ENCODE measurements at places on chromosomes 3 and 15.

- no peak for DNase-seq
These were observed 75.4 kb downstream of the PLCL2 start for GRCh38 chr3:16960125-16960524.

DNA sequence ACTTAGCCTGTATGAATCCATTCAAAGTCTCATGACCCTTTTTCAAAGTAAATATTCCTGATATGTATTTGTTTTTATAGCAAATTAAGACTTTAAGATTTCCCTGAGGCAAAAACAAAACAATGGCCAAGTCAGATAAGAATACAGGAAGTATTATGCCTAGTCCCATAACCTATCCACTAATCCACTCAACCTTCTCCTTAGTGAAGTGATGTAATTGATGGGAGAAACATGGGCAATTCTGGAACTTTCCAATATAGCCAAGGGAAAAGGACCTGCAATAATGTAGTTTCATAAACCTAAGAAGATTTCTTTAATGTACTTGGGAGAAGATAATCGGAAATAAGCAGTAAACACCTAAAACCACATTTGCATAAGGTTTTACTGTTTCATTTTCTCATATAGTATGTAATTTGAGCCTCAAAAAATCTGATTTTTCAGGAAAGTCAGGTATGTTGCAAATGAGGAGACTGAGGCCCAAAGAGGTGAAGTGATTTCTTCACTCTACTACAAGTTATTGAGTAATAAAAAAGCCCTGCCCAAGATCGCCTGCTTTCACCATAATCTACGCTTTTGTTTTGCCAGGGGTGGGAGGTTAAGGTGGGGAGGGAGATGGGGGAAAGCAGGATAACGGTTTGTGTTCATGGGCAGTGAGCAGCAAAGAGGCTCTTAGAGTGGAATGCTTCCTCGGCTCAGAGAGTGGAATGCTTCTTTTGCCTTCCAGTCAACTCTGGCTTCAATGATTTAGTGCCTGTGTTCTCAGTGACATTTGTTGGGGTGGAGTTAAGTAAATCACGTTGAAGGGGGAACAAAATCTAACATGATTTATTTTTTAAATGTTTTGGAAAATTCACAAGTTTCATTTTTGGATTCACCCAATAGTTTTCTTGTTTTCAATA lies 95.0 kb upstream of the FNDC3B start:
- DNase-seq: no peak

GRCh38 chr15:88202231-88202630 lies 54.3 kb downstream of the NTRK3 start:
- no peak for DNase-seq

GRCh38 chr15:76903251-76903681 lies 1.9 kb downstream of the SCAPER start:
- DNase-seq: peak; percentile 36

DNA sequence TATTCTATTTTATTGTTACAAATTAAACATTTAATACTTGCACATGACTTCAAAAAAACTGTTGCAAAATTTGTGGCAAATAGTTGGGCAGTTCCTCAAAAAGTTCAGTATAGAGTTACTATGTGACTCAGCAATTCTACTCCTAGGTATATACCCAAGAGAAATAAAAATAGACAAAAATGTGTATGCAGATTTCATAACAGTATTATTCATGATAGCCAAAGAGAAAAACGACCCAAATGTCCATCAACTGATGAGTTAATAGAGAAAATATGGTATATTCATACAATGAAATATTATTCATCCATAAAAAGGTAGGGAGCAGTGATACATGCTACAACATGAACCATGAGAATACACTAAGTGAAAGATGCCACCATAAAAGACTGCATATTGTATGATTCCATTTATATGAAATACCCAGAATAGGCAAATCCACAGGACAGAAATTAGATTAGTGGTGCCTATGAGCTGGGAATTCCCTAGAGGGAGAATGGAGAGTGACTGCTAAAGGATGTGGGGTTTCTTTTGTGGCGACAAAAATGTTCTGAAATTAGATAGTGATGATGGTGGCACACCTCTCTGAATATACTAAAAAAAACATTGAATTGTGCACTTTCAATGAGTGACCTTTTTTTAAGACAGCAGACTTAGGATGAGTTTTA lies 31.6 kb upstream of the CLASP2 start:
- no peak for DNase-seq
